Tongue (tissue), 3 donors: ENCODE measurements at places on chromosomes 3 and 15. TPM values are rescaled to one million over a fixed set of nuclear protein-coding genes. Genes with fewer than 3 reads are reported as not detected.

The ARID3B gene
- total RNA-seq = 4.1 TPM

The CD80 gene
- total RNA-seq = not detected

The SOX14 gene
- total RNA-seq = not detected

The ZKSCAN7 gene
- total RNA-seq = 9.1 TPM

The ADGRG7 gene
- not detected for total RNA-seq

The CRTC3 gene
- total RNA-seq = 31.5 TPM

The AGBL1 gene
- total RNA-seq = 77.9 TPM

The NPAP1 gene
- not detected for total RNA-seq

The FURIN gene
- total RNA-seq = 27.8 TPM

DNA sequence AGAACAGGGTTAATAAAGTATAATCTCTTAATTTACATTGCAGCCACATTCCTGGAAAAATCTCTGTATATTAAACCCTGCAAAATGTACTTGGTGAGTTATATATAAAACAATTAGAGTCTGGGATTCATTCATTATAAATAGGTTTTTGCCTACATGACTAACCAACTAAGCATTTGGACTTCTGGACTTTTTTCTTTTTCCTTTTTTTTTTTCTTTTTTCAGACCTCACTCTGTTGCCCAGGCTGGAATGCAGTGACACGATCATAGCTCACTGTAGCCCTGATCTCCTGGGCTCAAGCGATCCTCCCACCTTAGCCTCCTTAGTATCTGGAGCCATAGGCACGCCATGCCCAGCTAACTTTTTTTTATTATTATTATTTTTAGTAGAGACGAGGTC lies 4.5 kb downstream of the DNAJC13 start:
- no peak for DNase-seq

- DNase-seq = peak; percentile 74
Observed at GRCh38 chr15:89090791-89091626, 2.8 kb downstream of the ABHD2 start.

DNA sequence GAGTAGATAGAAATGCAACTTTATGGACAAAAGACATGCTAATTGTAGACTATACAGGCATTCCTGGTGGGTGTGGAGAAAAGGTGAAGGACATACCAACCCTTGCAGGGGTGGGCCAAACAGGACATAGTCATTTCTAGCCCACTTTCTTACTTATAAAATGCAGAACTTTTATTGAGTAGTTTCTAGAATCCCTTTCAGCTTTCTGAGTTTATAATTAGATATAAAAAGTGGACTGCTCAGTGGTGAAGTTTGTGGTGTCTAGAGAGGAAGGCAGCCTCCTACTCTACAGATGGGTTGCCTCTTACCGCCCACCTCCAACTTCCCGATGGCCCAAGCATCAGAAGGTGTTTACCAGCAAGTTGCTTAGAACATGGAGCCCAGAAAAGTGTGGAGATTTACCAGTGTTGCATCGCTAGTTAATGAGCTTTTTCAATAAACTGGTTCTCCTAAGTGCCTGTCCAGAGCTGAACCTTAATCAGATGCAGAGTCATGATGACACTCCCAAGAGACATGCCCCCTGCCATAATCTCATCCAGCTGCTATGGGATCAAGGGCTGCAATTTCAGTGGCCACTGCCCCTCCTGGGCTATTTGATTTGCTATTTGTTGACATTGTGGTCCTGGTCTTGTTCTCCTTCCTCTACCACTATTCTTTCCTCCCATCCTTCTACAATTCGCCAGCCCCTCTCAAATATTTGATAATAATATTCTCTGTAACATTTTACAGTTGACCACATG lies 77.5 kb upstream of the STRIT1 start:
- DNase-seq = no peak

- DNase-seq = no peak
Observed at GRCh38 chr3:128235207-128235926, 82.1 kb downstream of the EEFSEC start.

- no peak for DNase-seq
Observed at GRCh38 chr15:38614621-38615020, 50.0 kb upstream of the RASGRP1 start.

DNA sequence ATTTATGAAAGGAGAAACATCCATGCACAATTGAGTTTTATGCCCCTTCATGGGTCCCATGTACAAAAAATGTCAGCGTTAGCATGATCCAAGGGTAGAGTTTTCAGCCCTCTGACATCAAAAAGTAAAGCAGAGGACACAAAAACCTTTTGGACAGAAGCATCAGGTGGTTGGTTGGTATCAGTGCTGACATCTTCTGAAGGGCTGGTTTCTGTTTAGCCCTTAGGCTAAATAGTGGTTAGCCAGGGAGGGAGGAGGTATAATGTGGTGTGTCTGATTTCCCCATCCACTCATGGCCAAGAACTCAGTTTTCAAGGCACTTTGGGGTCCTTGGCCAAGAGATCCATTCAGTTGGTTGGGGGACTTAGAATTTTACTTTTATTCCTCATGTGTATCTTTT lies 16.5 kb downstream of the CCDC66 start:
- no peak for DNase-seq

- DNase-seq = no peak
Observed at GRCh38 chr3:126638790-126639189, 16.1 kb downstream of the TXNRD3 start.

- DNase-seq = no peak
Observed at GRCh38 chr3:12308517-12308916, 19.6 kb downstream of the PPARG start.

GRCh38 chr3:127822041-127822681 lies at the start of gene MGLL:
TSS of gene MGLL (minus strand) at chr3:127822515. CDS start at chr3:127822318, 197 bp downstream.
- DNase-seq = peak; percentile 72

GRCh38 chr3:127685708-127686511 lies 13.2 kb downstream of the ABTB1 start:
- no peak for DNase-seq

GRCh38 chr3:87191175-87191574 lies 35.9 kb upstream of the CHMP2B start:
- no peak for DNase-seq

GRCh38 chr3:129593595-129594339 lies 12.7 kb downstream of the PLXND1 start:
- DNase-seq = no peak

- DNase-seq = no peak
Observed at GRCh38 chr15:82552861-82553260, 12.6 kb upstream of the RPS17 start.

DNA sequence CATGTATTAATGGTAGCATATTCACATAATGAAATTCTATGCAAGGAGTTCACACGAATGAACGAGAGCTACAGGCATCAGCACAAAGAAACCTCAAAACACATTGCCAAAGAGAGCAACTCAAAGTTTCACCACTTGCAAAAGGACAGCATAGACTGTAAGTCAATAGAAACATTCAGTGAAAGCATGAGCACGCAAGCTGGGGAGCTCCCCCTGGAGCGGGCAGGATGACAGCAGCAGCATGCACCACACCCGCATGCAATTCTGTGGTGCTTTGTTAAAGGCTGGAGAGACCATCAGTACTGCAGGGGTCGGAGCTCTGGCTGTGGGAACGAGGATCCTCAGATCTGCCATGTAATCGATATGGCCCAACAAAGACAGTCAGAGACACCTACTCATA lies 18.7 kb downstream of the OCA2 start:
- DNase-seq = peak; percentile 47

GRCh38 chr15:45205192-45205591 lies 17.4 kb upstream of the SHF start:
- peak; percentile 73 for DNase-seq

DNA sequence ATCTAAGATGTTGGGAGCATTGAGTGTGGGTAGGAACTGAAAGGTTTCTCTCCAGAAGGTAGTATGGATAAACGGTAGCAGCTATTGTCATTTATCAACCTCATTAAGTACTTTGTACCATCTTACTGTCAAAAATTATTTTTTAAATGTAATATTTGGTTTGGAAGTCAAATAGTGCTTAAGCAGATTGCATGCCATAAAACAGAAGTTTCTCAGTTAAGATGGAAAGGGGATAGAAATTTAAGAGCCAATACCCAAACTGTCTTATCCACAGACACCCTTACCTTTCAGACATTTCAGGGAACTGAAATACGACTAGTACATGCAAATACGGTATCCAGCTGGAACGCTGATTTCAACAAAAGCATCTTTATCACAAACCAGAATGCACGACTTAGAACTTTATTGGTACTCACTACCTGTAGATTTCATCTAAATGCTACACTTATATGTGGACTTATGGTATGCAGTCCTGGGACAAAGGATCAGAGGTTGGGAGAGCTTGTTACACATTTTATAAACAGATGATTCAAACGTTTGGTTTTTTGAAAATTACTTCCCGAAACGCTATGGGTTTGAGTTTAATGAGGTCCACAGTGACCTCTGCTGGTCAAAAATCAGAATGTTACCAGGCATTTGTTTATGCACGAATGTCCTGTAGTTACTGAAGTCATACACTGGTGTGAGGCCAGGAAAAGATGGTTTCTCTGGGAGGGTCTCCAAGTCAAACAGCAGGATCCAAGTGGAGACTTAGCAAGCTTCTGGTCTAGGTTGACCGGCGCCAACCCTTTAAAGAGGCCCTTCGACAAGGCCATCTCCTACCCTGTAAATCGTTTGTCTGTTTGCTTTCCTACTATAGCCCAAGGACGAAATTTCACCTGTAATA lies 45.7 kb upstream of the DUT start:
- peak; percentile 95 for DNase-seq

- no peak for DNase-seq
Observed at GRCh38 chr15:101406526-101407195, 82.8 kb downstream of the PCSK6 start.

- peak; percentile 37 for DNase-seq
Observed at GRCh38 chr3:70982284-70982683, 601.2 kb downstream of the FOXP1 start.

DNA sequence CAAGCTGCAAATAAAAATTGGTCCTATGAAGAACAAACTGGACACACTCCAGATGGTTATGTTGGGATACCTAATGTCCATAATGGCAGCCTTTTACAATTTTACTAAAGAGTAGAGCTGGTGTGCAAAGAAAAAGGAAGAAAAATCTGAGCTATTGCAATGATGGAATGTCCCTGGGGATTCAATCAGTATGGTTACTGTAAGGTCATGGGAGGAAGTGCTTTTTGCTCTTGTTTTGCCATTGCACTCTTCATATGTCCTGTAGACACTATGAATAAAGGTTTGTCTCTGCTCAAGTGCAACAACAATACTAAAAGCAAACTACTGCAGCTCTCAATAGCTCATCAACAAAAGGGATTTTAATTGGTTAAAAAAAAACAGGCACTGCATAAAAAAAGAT lies 5.4 kb downstream of the PFN2 start:
- no peak for DNase-seq

- no peak for DNase-seq
Observed at GRCh38 chr3:123287051-123287961, 85.6 kb downstream of the SEC22A start.

DNA sequence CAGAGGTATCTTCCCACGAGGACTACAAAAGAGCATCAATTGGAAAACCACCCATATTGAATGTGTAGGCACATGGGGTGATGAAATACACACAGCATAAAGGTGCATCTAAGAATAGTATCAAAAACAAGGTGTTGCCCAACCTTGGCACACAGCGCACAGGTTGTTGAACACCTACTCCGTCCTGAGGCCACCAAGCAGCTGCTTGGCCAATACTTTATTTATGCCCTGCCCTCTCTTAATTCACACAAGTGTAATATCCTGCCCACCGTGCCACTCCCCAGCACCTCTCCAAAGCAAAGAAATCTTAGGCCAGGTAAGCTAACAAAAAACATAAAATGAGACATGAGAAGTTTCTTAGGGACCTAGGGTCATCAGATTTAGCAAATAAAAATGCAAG lies 31.2 kb downstream of the WWTR1 start:
- DNase-seq = no peak

DNA sequence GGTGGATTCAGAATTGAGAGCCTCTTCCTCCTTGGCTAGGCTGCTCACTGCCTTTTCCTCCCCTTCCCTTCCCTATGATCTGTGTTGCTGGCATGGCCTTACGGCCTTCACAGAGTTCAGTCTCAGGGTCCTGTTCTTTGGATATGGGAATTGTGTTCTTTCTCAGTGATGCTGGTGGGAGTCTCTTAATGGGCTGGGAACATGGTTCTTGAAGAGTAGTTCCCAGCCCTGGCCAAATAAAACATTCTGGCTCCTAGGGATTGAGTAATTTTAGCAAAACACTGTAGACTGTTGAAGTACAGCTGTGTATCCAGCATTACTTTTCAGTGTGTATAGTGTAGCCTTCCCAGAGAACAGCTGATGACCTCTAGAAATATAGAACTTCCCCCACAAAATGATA lies 22.6 kb upstream of the FILIP1L start:
- peak; percentile 54 for DNase-seq

DNA sequence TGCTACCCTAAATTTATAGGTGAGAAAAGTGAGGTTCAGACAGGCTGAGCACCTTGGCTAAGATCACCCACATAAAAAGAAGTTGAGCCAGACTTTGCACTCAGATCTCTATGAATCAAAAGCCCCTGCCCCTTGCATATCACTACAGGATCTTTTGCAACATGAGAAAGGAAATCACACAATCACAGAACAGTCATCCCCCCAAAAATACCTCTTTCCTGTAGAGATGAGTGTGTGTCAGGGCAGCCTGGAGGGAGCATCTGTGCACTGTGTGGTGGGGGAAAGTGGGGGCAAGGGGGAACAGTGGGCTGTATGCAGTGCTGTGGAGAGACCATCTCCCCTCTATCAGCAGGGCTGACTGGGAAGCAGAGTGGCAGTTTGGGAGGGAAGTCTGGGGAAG lies 46.6 kb downstream of the EPHB3 start:
- DNase-seq = no peak

DNA sequence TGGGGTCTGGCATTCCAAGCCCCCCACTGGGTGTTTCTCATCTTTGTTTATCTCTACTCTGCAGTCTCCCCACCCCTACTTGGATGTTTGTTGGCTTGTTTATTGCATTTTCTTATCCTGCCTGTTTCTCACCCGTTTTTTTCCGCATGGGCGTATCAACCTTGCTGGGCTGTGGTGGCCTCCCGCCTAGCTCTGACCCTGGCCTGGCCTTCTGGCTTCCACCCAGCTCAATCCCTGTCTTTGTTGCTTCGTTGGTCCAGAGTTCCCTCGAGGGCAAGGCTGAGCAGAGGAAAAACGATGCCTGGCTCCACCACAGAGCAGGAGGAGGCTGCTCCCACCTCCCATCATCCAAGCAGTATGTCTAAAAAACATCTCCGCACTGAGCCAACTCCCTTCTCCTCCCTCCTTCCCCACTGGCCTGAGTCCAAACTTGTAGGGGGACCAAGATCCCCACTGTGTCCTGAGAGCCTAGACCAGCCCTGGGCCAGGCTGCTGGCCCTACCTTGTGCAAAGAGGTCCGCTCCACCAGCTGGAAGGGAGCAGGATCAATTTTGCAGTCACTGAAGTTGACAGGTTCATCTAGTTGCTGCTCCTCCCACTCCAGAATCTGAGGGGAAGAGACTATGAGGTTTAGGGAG lies 9.8 kb downstream of the CLCN2 start:
- no peak for DNase-seq
